ENCODE measurements at places on chromosomes 1 and 21.

DNA sequence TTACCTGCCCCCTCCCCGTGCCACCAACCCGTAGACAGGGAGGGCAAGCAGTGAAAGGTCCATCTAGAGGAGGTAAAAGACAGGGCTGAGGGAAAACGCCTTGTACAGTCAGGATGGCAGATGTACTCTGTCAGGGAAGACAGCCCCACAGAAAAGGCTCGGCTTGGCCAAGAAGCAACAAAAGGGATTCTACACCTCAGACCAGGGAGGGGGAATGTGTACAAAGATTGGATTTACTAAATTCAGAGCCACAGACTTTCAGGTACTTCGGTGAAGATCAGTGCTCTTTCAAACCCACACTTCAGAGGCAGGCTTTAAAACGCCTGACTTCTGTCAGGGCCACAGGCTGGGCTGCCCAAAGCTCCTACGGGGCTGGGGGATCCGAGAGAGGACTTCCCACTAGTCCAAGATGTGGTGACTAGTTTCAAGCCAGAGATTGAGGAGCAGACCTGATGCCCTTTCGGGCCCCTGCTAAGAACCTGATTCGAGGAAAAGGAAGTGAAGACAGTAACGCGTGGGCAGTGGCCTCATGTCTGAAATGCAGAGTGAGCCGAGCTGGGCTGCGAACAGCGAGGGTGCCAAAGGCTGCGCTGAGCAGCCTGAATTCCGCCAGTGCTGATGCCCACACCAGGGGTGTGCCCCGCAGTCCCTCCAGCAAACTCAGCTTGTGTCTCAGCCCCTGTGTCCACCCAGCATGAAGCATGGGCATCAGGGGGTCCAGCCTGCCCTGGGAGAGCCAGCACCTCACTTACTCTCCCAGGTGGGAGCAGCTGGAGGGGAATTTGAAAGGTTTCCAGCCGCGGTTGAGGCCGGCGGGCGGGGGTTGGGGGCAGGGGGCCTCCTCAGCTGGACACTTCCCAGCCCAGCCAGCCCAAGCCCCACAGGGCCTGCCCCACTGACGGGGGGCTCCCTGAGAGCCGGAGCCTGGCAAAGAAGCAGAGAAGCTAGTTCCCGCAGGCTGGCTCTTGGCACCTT lies 36.2 kb downstream of the KIAA1614 start:
- DNase-seq = no peak

DNA sequence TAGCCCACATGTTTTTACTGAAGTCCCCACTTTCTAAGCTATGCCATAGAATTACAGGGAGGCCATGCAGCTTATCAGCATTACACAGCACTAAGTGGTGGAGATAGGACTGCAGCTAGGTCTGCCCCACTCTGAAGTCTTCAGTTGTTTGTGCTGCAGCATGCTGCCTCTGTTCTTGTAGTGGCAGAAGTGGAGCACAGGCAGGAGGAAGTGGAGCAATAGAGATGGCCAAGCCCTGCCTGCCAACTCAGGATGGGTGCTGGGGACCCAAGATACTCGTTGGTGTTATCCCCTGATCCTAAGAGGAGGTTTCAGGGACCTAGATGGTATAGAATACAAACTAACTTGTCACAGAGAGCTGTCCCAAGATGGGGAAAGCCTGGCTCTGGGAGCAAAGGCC lies 12.9 kb downstream of the MRPL37 start:
- no peak for DNase-seq

GRCh38 chr1:227131193-227131592 lies 187.1 kb downstream of the CDC42BPA start:
- peak; percentile 52 for DNase-seq

GRCh38 chr1:208137193-208137592 lies 107.0 kb downstream of the PLXNA2 start:
- DNase-seq = no peak

- no peak for DNase-seq
These were observed 227.8 kb upstream of the RAB4A start for GRCh38 chr1:229043115-229043514.

GRCh38 chr1:221303623-221304022 lies 424.4 kb downstream of the HLX start:
- DNase-seq = no peak

GRCh38 chr1:158422212-158422611 lies 3.8 kb downstream of the OR10K2 start:
- no peak for DNase-seq

- peak; percentile 8 for DNase-seq
These were observed 41.7 kb downstream of the EPB41 start for GRCh38 chr1:28956038-28956464.

DNA sequence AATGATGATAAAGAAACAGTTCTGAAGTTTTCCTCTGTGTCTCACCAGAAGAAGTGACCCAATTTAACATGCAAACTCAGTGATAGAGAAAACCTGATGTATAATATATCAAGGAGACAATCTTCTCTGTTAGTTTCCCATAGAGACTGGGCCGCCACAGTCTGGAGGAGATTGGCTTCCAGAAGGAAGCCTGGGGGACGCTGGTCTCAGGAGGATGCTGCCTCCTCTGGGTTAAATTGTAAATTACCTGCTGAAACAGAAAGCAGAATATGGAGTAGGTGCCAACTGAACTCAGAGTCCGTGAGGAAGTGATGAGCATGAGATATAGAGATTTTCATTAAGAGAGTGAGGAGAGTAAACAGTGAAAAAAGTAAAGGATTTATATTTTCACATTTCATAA lies 15.8 kb downstream of the OR14I1 start:
- DNase-seq = no peak

GRCh38 chr1:47849005-47849521 lies 148.1 kb downstream of the TRABD2B start:
- no peak for DNase-seq

DNA sequence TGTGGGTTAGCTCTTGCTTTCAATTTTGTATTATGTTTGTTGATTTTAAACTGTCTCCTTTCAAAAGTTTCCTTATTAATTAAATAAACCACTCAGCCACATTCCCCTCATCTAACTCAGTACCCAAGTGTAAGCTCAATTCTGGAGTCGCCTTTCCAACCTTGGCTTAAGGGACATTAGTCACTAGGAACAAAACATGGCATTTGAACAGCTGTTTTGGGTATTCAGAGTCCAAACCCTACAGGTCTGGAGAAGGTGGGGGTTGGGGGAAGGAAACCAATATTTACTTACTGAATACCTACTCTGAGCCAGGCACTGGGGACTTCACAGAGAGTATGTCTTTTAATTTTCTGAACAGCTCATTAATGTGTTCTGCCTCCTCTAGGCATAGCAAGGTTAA lies 117.2 kb upstream of the JUN start:
- no peak for DNase-seq

- DNase-seq = no peak
These were observed 130.8 kb downstream of the LACTBL1 start for GRCh38 chr1:22841860-22842281.
